ENCODE measurements at places on chromosomes 11 and 22.
A peak's percentile ranks its signal among the peaks of the same experiment; 100 is the strongest.

DNA sequence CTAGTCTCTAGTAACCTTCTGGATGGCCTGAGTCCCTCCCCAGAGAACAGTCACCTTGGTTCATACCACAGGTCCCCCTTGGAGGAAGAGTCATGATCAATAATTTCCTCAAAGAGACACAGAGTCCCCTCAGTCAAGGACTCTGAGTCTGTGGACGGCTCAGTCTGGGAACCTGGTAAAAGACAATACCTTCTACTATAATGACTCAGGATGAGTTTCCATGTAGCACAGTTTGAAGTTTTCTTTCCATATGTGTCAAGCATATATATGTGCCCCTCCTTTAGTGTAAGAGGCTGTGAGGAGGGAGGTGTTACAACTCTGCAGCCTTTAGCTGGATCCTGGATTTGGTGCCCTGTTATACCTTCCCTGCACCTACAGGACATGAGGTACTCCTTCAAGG, 54.4 kb upstream of the TSKU start:
- DNase-seq: no peak

GRCh38 chr11:73330569-73331093, 22.6 kb downstream of the ARHGEF17 start:
- DNase-seq: peak; percentile 47

GRCh38 chr22:31143537-31143936, 3.2 kb upstream of the PLA2G3 start:
- no peak for DNase-seq

- DNase-seq: peak; percentile 38
Observed at GRCh38 chr11:121463689-121464335, 11.0 kb upstream of the SORL1-AS1 start.

DNA sequence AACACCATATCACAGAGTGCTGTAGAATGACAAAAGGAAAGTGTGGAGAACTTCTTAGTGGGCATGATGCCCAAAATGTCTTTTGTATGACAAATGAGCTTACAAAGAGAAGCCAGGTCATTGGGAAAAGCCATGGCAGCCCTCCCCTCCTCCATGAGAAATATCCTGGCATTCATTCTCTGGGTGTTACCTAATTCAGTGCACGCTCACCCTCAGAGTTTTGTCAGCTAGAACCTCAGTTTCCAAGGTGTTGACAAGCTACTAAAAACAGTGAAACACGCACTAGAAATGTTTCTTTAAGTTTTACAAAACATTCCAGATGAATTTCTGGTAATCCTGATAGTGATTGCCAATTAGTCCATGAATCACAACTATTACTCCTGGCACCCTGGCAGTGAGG, 105.4 kb upstream of the FSHB start:
- DNase-seq: no peak

- DNase-seq: no peak
Observed at GRCh38 chr11:2441171-2441570, 3.1 kb downstream of the TRPM5 start.

GRCh38 chr22:43118953-43119458, 8.5 kb downstream of the BIK start:
- no peak for DNase-seq

DNA sequence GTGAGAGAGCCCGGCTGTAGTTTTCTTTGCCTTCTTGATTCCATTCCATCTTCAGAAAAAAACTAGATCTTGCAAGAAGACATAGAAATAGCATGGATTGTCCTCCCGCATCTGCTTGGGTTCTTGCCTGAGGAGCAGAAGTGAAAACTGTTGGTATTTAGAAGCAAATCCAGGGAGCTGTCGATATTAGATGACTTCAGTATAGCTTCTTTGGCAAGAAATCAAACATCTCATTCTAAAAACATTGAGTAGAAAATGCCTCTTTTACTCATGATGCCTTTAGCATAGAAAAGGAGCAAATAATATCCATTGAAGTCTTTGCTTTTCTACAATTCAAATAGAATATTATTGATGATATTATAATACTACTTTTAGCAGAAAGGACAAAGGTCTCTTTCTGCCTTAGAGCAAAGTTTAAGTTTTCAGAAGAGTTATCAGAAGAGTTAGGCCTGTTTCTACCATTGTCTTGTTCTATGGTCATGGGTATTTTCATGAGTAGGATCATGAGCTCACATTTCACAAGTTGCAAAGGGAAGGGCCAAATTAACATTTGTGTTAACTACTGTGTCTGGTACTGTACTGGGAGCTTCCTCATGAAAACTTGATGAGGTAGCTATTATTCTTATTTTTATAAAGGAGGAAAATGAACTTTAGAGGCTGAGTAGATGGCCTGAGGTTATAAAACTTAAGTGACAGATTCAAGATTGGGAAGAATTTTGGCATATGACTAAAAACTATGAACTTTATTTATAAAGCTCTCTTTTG, 49.7 kb downstream of the EXT2 start:
- no peak for DNase-seq

- DNase-seq: no peak
Observed at GRCh38 chr11:95419915-95420314, 188.9 kb upstream of the SESN3 start.
